ENCODE measurements at places on chromosomes 4 and X. TPM values are rescaled to one million over a fixed set of nuclear protein-coding genes. Genes with fewer than 3 reads are reported as not detected.

DNA sequence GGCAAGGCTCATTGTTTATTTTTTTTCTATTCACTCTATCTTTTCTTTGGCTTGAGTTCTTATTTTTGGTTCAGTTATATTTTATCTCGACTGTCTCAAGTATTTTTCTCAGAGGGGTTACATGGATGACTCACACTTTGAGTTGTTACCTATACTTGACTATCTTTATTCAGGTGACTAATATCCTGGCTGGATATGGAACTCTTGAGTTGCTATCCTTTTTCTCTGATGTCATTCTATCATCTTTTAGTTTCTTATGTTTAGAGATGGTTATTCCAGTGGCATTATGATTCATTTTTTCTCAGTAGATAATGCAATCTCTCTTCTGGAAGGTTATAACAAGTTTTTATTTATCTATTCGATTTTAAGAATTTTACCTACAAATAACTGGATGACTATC, 117.9 kb downstream of the COX18 start:
- DNase-seq = no peak

GRCh38 chr4:13349096-13349495, 135.0 kb downstream of the RAB28 start:
- DNase-seq = no peak

- no peak for DNase-seq
Measured at GRCh38 chr4:100431416-100431815, 86.4 kb downstream of the EMCN start.

DNA sequence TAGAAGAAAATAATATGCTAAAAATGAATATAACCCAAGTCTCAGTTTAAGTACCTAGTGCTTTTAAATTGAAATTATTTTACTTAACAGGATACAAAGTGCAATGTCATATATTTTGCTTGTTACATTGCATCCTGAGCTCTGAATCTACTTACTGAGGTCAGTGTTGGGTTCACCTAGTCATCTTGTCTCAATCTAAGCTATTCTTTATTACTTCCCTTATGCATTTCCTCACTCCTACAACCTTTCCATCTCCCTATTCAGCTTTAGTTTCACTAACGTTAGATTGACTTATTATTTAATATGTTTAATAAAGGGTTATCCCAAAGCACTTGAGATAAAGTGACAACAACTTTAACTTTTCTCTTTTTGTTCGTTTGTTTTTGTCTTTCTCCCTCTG, 483.7 kb downstream of the FSTL5 start:
- DNase-seq = no peak

DNA sequence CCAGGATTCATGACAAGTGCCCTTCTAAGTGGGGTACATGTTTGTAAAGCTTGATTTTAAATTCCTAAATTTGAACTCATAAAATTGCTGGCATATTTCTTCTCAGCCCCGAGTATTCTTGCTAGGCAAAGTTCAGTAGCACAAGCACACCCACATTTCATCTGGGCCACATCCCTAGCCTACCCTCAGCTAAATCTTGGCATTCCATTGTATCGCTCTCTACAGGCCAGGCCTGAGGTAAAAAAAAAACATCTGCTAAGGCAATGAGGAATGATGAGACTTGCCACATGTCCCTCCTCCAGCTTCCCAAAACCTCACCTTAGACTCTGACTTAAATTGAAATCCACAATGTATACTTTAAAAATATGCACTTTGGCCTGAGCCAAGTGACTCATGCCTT, 51.4 kb upstream of the VCX3B start:
- DNase-seq = no peak

DNA sequence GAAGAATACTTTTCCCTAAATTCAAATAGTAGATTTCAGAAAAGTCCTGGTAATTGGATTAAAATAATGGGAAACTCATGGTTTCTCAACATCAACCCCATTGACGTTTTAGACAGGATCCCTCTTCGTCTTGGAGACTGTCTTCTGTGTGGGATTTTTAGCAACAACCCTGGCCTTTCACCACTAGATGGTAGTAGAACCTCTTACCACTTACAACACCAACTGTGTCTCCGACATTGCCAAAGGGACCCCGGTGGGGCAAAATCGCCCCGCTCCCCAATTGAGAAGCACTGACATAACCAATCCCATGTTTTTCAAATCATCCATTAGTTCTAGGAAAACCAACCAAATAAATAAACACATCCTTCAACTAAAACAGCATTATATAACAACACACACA, 16.9 kb upstream of the ANOS1 start:
- DNase-seq = peak; percentile 41

DNA sequence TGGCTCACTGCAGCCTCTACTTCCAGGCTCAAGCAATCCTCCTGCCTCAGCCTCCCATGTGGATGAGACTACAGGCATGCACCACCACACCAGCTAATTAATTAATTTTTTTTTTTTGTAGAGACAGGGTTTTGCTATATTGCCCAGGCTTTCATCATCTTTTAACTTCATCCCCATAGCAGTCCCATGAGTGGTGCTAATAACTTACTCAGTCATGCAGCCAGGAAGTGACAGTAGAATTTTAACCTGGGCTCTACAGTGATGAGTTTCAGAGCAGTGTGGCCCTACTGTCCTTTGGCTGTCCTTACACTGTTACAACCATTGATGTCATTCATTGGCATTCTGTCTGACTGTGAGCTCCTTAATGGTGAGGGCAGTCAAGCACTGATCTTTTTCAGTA, 3.9 kb upstream of the OCIAD2 start:
- DNase-seq = no peak

DNA sequence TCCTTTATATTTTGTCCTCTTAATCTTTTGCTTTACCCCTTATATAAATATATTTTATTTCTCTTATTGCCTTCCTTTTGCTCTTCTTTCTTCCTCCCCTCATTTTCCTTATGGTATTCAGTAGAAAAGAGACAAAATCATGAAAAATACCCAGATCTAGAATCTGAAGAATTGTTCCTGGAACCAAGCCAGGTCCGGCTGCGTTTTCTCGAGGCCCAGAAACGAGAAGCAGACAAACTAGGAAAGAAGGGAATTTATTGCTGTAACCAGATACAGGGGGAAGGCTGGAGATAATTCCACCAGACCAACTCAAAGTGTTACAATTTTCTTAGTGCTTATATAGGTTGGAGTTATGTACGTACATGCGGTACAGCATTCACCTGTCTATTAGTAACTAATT, 328.7 kb downstream of the GABRG1 start:
- DNase-seq = peak; percentile 16

DNA sequence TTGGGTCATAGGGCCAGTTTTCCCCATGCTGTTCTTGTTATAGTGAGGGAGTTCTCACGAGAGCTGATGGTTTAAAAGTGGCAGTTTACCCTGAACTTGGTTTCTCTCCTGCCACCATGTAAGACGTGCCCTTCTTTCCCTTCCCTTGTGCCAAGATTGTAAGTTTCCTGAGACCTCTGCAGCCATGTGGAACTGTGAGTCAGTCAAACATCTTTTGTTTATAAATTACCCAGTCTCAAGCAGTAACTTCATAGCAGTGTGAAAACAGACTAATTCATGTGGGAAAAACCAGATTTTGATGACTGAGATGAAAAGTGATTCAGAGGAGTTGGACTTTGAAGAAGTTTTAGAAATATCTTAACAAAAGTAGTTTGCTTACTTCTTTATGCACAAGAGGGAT, 101.4 kb downstream of the ARHGAP10 start:
- DNase-seq = no peak

- DNase-seq = no peak
Measured at GRCh38 chr4:185369731-185370130, 26.0 kb downstream of the LRP2BP start.

DNA sequence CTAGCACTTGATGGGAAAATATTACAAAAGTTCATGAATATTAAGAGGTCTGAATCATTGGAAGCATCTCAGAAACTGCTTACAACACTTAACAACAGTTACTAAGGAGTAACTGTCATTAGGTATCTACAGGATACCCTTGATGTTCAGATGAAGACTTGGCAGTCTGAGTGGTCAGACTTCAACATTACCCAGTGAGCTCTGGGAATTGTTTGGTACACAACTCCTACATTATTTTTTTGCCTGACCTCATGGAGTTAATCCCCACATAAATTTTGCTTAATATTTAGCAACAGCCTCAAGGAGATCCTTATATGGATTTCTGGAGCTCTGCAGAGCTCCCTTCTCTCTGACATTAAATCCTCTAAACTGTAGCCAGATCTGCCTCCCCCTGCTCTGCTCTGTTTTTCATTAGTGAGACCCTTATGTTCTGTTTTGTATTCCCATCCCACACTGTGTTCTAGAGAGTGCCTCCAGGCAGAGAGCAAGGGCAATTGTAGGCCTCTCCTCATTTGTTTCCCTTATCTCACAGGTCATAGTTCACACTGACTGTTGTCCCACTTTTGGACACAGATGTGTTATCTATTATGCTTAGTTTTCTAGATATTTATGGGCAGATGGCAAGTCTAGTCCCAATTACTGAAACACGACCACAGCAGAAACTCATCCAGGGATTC, 368.8 kb downstream of the GASK1B start:
- no peak for DNase-seq

- no peak for DNase-seq
Measured at GRCh38 chr4:189048119-189048518, 892.6 kb upstream of the FRG1 start.

- DNase-seq = no peak
Measured at GRCh38 chrX:106612393-106612763, 600 bp downstream of the RADX start.

DNA sequence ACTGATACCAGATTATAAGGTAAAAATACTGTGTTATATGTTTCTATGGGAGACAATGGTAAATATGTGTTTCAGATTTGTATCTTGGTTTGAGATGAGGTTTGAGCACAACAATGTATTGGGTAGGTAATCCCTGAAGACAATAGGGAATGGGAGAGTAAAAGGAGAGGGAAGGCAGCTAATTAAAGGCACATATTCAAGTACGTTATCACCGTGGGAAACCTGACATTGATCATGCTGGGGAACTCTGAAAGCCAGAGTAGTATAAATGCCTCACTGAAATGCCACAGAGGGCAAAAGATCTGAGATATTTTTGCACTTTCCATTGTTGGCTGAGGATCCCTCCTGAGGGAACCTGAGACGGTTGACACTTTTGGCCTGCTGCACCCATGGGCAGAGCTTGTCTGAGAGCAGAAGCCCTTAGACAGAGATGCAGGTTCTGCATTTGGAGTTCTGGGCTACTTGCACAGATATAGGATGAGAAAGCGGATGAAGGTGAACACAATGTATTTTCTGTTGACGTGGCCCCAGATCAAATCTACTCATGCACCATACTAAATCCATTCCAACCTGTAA, 506.7 kb downstream of the PCDH18 start:
- DNase-seq = no peak

DNA sequence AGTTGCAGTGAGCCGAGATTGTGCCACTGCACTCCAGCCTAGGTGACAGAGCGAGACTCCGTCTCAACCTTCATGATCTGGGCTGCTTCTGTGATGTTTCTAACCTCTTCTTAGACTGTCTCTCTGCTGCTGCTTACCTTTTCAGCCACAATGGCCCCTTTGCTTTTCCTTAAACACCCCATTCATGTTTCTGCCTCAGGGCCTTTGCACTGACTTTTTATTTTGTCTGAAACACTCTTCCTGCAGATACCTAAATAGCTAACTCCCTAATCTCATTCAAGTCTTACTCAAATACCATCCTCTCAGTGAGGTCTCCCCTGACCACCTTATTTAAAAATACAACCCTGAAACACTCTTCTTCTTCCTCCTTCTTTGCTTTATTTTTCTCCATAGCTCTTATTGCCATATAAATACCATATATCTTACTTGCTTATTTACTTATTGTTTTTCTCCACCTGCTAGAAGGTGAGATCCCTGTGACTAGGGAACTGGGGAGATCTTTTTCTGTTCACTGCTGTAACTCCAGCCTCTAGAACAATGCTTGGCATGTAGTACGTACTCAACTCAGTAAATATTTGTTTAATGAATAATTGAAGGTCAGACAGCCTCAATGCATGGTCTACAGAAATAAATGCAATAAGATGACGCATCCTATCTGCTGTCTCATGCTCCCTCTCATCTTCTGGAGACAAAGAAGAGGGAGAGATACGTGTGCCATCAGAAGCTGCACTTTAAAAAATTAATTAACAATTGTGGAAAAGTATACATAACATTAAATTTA, 43.8 kb upstream of the SETD7 start:
- no peak for DNase-seq

DNA sequence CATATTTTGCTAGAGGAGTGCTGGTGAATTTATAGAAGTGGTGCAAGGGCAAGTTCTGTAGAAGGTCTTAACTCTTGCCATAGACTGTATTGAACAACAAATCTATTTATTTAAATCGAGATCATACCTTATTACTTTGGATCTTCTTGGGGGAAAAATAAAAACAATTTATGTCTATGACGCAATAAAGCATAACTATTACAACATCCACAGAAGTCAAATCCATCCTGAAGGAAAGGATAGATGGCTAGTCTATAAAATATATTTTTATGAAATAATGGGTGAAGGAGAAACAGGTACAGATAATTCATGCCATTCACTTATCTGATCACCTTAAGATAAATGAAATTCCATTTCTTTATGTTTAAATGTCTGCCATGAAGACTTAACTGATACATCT, 1168.8 kb upstream of the AGA start:
- no peak for DNase-seq

DNA sequence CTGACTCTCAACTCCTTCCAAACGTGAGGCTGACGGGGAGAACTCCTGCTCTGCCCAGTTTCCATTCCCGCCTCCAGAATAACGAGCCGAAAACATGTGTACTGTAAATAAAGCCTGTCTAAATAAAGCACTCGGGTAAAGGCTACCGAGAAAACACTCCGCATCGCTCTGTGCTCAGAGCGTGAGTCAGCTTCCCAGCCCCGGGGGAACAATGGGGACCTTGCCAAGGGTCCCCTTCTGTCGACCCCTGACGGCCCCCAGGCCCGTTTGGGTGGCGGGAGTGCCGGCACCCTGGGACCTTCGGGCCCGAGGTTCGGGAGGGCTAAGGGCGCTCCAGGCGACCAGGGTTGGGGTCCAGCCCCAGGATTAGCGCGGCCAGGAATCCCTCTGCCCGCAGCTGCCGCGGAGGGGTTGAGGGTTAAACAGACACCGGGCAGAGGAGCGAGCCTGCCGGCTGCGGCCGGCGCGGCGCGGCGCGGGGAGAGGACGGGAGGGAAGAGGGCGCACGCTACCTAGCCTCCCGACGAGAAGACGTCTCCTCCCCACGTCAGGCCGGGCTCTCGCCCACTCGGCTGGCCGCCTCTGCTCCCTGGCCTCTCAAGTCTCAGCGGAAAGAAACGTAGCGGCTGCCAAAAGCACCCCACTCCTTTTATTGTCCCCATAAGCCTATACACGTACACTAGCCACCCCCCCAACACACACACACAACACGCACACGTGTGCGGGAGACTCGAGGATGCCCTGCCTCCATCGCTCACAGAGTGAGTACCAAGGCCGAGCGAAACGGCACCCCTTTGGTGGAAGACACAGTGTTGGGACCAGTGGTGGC, 85.5 kb downstream of the BCOR start:
- DNase-seq = peak; percentile 71

GRCh38 chrX:95791876-95792275, 892.8 kb upstream of the DIAPH2 start:
- no peak for DNase-seq

Gene RHOH
- total RNA-seq = 10.1 TPM

Gene FGF16
- not detected for total RNA-seq

Gene SRPK3
- 0.60 TPM for total RNA-seq

Gene PAGE5
- not detected for total RNA-seq

Gene NIPAL1
- total RNA-seq = 3.1 TPM

Gene PHOX2B
- total RNA-seq = not detected

Gene AFAP1
- 31.4 TPM for total RNA-seq

Gene SNCA
- total RNA-seq = 19.7 TPM

Gene NMU
- total RNA-seq = 0.81 TPM

Gene LONRF3
- total RNA-seq = 14.4 TPM

Gene SYTL5
- 0.65 TPM for total RNA-seq

Gene ARHGAP36
- total RNA-seq = not detected

Gene POLN
- 3.6 TPM for total RNA-seq

Gene PAGE4
- not detected for total RNA-seq

Gene IRS4
- total RNA-seq = not detected

Data from left lung (tissue), 14 donors.